ENCODE measurements at places on chromosomes 4 and X. TPM values are rescaled to one million over a fixed set of nuclear protein-coding genes. Genes with fewer than 3 reads are reported as not detected.

DNA sequence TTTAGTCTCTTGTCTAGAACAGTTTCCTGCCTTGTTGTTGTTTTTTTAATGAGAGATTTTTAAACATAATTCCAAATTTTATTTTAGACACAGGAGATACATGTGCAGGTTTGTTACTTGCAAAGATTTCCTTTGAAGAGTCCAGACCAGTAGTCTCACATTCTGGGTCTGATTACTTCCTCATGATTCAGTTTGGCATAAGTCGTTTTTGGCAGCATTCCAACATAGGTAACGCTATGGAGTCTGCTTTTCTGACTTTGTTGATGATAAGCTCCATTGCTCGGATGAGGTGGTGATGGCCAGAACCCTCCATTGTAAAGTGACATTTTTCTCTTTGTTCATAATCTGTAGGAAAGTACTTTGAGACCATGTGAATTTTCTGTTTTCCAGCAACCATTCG is 74.7 kb downstream of the CLCN4 start:
- no peaks in the 10 kb centered on the region for H3K27me3 ChIP-seq
- no peak overlapping the region for H3K4me3 ChIP-seq
- no peaks in the 10 kb centered on the region for H3K36me3 ChIP-seq
- DNase-seq: no peak

GRCh38 chr4:22091906-22092305 is 143.3 kb upstream of the KCNIP4 start:
- DNase-seq: no peak
- no peaks in the 10 kb centered on the region for H3K27me3 ChIP-seq
- no peak overlapping the region for H3K4me3 ChIP-seq
- H3K36me3 ChIP-seq: no peaks in the 10 kb centered on the region
- H3K4me1 ChIP-seq: no peaks in the 10 kb centered on the region

- no peak overlapping the region for H3K4me3 ChIP-seq
- H3K27me3 ChIP-seq: no peaks in the 10 kb centered on the region
- H3K27ac ChIP-seq: no peak overlapping the region
Measured at GRCh38 chrX:75158054-75158453, 2.0 kb upstream of the ABCB7 start.

Gene RS1
- total RNA-seq: not detected

- DNase-seq: peak; percentile 65
- H3K27me3 ChIP-seq: no peaks in the 10 kb centered on the region
- H3K4me3 ChIP-seq: peak overlapping the region; percentile 39
Measured at GRCh38 chr4:145808021-145808650, 128.2 kb downstream of the C4orf51 start.

DNA sequence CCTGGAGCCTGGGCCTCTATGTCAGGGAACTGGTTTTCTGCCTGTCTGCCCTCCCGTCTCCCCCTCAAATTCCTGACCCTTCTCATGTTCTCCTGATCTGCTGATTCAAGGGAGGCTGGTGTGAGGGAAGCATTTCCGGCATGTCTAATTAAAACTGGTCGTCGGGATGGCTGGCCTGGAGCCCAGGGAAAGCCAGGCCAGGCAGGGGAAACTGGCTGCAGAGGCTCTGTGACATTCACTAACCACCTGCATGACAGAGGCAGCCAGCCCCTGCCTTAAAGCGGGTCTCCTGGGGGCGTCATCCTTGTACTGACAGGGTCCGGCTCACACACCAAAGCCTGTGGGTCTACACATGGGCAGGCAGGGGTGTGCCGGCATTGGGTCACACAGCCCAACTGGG is 35.2 kb downstream of the ABLIM2 start:
- no peaks in the 10 kb centered on the region for H3K4me1 ChIP-seq
- H3K27me3 ChIP-seq: no peaks in the 10 kb centered on the region
- H3K36me3 ChIP-seq: no peaks in the 10 kb centered on the region
- no peak overlapping the region for H3K27ac ChIP-seq
- no peak overlapping the region for H3K4me3 ChIP-seq
